ENCODE measurements at places on chromosomes 7 and 10.
A peak's percentile ranks its signal among the peaks of the same experiment; 100 is the strongest.

DNA sequence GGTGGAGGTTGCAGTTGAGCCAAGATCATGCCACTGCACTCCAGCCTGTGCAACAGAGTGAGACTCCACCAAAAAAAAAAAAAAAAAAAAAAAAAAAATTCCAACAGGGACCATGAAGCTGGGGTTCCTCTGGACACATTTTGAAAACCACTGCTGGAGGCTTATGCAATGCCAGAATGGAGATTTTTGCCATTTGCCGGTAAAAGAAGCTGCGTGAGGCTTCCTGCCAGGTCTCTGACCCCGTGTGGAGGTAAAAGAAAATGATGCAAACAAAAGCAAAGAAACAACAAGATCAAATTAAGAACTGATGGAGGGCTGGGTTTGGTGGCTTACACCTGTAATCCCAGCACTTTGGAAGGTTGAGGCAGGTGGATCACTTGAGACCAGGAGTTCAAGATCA is 30.5 kb upstream of the PDZD8 start:
- DNase-seq: no peak

GRCh38 chr7:88095-88926 is 104.1 kb upstream of the FAM20C start:
- DNase-seq: no peak

GRCh38 chr10:93376372-93377293 is 105.5 kb downstream of the MYOF start:
- peak; percentile 49 for DNase-seq

GRCh38 chr10:129764901-129765663 is 199.0 kb downstream of the EBF3 start:
- DNase-seq: no peak

- DNase-seq: no peak
Measured at GRCh38 chr7:6451224-6451705, 3.5 kb upstream of the DAGLB start.

DNA sequence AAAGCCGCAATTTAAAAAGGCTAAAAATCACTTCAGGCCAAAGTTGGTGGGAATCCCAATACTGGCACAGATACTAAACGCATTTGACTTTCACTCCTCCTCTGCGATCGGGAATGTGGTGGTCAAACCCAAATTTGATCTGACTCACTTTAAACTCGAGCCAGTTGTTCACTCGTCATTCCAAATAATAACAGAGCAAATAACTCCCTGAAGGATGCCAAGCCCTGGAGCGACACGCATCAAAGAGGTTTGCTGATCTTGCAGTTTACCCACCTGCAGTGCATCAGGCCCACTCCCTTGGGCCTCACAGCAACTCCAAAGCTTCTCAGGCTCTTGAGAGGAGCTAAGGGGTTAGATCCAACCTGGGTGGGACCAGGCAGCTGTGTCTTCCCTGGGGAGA is 12.2 kb downstream of the PTN start:
- DNase-seq: no peak

DNA sequence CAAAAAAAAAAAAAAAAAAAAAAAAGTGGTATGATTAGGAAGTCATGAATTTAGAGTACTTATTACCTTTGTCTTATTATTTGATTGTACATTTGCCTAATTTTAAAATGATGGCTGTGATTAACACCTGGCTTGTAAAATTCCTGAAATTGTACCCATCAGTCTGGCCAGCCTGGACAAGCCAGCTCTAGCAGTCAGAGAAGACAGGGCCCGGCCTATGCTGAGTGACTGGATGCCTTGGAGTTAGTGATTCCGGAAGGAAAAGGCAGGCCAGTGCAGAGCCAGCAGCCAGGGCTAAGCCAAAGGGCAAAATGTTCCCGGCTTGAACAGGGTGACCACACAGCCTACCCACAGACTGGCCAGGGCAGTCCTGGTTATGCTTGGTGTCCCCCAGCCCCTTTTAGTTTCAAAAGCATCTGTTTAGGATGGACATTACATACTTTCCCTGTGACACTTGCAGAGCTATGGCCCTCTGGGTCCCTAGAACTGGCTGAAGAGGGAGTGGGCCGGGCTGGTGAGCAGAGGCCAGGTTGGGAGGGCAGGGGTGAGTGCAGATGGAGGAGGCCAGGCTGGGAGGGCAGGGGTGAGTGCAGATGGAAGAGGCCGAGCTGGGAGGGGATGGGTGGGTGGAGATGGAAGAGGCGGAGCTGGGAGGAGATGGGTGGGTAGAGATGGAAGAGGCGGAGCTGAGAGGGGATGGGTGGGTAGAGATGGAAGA is 61.7 kb downstream of the PROSER2 start:
- no peak for DNase-seq

- no peak for DNase-seq
Measured at GRCh38 chr7:118184565-118184940, 589 bp downstream of the LSM8 start.

DNA sequence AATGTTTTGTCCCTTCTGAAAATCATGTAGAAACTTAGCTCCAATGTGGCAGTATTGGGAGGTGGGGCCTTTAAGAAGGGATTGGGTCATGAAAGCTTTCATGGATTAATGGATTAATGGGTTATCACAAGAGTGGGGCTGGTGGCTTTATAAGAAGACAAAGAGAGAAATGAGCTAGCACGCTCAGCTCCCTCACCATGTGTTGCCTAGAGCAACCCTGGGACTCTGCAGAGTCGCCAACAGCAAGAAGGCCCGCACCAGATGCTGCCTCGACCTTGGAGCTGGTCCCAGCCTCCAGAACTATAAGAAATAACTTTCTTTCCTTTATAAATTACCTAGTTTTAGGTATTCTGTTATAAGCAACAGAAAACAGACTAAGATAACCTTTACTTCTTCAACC is 74.9 kb upstream of the HECW1 start:
- no peak for DNase-seq

DNA sequence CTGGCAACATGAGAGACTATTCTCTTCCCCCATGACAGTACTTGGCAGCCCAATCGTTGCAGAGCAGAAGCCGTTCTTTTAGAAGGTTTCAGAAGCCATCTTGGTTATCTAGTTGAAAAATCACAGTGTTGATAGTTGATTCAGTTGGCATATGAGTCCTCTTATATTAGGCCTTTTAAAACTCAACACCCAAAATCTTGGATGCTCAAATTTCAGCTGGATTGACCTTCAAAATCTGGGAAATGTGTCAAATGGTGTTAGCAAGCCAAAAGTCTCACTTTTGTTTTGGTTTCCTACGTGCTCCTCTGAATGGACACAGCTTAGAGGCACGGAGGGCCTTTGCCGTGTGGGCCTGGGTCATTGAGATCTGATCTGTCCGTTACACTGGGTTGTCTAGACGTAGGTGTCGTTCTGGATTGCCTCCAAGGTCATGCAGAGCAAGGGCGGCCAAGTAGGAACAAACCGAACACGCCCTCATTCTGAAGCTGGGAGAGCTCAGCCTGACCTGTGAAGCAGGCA is 59.3 kb upstream of the BMPER start:
- DNase-seq: no peak

DNA sequence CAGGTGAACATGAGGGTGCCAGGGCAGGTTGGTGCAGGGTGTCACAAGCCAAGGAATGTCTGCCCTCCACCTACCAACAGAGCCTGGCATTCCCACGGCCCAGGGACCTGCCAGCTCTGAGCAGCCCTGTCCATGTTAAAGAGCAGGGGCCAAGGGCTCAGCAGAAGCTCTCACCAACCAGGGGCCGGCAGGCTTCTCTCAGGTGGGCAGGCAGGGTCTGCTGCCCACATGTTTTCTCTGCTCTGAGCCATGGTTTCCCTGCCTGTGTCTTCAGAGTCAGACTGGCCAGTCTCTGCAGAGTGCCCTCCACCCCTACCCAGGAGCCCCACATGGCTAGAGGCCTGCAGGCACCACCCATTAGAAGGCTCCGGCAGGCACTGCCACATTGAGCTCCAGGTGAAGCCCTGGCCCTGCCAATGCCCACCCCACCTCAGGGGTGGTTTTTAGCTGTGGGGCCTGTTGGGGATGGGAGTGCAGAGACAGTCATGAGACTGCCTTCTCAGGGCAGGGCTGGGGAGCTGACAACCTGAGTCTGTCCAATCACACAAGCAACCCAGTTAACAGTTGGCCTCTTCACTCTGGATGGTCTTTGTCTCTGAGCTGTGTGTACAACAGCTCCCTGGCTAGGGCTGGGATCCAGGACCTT is 135.9 kb downstream of the ARHGAP22 start:
- DNase-seq: no peak

DNA sequence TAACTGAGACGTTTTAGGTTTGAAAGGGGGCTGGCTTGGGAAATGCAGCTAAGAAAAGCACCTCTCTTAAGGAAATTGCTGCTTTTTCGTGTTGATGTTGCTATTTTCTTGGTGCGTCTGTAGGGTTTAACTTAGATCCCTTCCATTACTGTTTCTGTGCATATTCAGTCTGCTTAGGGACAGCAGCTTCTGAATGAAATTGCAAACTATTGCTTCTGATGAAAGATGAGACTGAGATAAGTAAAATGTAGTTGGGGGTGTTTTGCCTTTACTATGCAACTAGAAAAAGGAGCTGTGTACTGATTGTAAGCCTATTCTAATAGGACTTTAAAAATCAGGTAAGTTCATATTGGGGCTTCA is 772 bp downstream of the HDAC9 start:
- no peak for DNase-seq

GRCh38 chr7:72337390-72338167 is 74.6 kb downstream of the CALN1 start:
- DNase-seq: no peak

DNA sequence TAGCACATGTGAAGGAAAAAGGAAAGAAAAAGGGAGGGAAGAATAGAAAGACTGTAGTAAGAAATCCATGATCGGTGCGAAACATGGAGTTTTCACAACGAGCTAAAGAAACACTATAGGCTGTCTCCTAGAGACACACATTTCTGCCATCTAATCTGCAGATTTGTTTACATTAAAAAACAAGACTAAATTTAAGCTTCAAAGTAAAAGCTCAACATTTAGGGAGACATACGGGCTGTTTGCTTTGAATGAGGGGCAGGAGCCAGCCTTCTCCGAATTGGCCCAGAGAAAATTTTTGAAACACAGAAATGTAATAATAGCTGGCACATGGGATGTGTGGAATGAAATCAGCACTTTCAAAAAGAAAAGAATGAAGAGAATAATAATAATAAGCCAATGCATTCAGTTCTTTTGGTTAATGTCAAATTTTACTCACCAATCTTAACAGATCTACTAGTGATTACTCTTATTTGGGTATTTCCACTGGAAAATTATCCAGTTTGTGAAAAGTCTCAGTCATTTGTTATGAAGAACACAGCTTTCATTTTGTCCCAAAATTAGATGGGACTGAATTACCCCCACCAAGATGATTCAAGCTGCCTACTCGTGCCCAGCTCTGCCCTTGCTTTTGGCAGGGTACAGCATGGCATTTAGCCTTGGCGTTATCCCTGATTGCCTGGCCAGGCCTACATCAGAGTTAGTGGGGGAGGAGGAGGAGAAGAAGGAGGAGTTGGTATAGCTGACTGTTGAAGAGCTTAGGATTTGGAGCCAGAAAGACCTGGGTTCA is 47.1 kb downstream of the MTURN start:
- no peak for DNase-seq

DNA sequence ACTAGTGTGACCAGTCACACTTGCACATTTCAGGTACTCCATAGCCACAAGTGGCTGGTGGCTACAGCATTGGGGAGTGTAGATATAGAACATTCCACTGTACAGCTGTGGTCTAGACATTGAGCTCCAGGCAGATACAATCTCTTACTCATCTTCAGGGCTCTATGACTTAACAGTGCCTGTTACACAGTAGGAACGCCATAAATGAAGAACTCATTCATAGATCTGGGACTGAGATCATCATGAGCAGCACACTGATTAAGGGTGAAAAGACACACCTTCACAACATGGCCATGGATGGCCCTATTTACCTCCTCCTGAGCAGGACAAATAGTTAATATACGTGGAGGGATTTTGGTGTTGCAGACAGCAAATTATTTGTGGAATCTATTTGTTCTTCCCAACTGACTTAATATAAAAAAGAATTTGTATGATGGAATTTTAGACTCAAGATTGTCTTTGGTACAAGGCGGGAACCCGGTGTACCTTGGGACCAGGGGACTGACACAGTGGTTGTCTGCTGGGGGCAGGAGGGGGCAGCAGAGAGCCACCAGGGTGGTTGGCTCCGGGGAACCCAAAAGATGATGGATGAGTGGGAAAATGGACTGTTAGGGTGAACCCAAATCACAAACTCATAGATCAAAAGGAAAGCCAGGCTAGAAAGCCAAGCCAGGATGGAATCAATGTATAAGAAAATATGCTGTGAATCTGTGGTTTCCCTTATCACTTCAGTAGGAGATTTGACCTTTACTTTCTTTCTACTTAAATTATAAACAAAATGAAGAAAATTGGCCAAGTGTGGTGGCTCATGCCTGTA is 24.3 kb upstream of the CPA2 start:
- DNase-seq: peak; percentile 52

DNA sequence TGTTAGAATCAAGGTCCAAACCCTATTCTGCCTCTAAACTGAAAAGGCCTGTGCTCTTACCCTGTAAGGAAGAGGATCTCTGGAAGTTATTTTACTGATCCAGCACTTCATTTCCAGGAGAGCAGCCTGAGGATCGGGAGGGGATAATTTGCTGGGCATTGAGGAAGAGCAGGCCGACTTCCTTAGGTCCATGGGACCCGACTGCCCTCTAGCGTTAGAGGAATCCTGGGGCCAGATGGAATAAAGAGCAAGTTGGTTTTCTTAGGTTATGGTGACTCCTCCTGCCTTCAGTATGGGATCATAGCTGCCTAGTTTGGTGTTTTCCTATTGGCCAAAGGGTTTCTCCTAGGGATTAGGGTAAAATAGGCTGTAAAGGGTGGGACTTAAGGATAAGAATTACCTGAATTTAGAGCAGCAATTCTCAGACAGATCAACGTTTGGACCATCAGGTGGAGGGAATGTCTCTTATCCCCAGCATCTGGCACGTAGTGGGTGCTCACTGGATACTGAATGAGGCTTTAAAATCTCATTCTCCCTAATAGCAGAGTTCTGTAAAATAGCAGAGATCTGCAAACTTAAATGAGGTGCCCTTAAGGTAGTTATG is 40.0 kb upstream of the SORBS1 start:
- DNase-seq: peak; percentile 70

DNA sequence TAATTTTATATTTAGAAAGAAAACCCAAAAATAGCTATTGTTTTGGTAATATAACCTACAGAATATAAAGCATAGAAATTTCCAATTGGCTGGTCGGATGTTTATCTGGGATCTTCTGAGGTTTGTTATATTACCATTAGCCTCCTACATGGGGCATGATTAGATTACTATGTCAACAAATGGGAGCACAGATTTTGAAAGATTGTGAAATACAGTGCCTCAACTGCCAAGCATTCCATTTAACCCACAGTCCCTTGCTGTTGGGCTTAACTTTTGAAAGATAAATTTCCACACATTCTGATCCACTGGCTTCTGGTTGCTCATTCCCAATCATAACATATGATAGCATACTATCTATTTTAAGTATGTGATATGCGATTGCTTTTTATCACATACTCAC is 455.4 kb upstream of the C7orf33 start:
- no peak for DNase-seq

GRCh38 chr10:120540486-120540885 is 83.5 kb downstream of the PLPP4 start:
- no peak for DNase-seq

- DNase-seq: no peak
Measured at GRCh38 chr7:20112696-20113095, 104.5 kb downstream of the MACC1 start.
